ENCODE measurements at places on chromosomes 7 and 10.

DNA sequence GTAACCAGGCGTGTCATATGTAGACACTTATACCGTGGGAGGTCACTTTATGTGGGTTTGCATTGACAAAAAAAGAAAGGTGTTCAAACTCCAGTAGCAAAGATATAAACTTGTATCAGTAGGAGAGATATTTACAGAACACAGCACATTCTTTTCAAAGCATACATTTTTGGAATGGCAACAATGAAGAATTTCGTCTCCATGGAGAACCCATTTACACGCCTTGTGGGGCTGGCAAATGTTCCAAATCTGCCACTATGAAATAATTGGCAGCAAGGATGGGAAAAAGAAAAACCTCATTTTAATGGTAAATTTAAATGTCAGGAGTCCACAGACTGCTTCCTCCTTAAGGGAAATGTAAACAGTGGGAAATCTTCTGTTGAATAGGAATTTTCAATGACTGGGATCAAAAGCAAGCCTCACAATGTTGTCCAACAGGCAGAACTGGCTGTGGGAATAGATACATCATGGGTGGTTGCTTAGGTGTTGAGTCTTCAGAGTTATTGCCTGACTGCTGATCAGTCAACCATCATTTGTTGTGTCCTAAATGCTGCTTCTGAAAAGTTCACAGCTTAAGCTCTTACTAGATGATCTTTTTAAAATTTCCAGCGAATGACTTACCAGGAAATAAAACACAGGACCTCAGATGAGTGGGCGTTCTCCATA lies 256.6 kb upstream of the SEMA3C start:
- DNase-seq = no peak

- no peak for DNase-seq
Observed at GRCh38 chr7:138023618-138024342, 21.9 kb upstream of the CREB3L2 start.

- DNase-seq = no peak
Observed at GRCh38 chr10:130456616-130457015, 320.4 kb downstream of the GLRX3 start.

GRCh38 chr10:865924-866576 lies 65.5 kb downstream of the LARP4B start:
- DNase-seq = no peak

GRCh38 chr7:77393954-77394353 lies 22.2 kb downstream of the GSAP start:
- DNase-seq = no peak

DNA sequence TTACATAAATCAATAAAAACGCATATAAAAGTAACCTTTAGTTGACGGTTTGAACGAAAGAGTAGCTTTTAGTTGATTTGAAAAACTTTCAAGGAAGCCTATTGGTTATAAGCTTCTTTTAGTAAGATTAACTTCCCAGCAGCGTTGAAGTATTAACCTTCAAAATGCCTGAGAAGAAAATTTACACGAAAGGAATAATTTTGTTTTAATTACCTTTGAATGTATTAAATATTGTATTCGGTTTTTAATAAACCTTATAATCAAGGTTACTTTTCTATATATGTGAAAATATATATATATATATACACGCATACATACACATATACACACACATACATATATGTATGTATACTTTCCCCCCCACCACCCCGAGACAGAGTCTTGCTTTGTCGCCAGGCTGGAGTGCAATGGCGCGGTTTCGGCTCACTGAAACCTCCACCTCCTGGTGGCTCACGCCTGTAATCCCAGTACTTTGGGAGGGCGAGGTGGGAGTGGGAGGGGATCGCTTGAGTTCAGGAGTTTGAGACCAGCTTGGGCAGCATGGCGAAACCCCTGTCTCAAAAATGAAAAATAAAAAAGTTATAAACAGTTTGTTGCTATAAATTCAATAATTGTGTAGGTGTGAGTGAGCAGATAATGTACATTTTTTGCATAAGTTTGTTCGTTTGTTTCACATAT lies 57.6 kb upstream of the EZH2 start:
- peak; percentile 23 for DNase-seq

- no peak for DNase-seq
Observed at GRCh38 chr7:152568972-152569371, 107.0 kb downstream of the XRCC2 start.

- DNase-seq = no peak
Observed at GRCh38 chr10:5629303-5630111, 36.9 kb downstream of the ASB13 start.

DNA sequence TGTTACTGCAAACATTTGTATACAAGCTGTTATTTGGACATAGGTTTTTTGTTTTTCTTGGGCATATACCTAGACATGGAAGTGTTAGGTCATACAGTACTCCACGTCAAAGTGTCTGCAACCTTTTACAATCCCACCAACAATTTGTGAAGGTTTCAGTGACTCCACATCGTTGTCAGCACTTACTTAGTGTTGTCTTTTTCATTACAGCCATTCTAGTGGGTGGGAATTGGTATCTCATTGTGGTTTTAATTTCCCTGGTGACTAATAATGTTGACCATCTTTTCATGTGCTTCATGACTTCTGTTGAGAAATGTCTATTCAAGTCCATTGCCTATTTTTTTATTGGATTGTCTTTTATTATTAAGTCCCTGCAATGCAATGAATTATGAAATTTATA lies 95.0 kb downstream of the UBE3C start:
- no peak for DNase-seq

DNA sequence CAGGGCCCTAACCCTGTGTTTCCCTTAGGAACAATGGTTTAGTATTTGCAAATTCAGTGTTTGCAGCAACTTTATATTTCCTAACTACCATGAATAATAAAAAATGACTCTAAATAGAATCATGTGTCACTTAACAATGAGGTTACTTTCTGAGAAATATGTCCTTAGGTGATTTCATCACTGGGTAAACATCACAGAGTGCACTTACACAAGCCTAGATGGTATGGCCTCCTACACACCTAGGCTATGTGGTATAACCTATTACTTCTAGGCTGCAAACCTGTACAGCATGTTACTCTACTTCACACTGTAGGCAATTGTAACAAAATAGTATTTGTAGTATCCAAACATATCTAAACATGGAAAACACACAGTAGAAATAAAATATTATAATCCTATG lies 1174.6 kb upstream of the LRRTM3 start:
- no peak for DNase-seq

- DNase-seq = no peak
Observed at GRCh38 chr10:12243864-12244620, 48.1 kb downstream of the CDC123 start.

GRCh38 chr10:4121502-4122380 lies 336.7 kb upstream of the KLF6 start:
- DNase-seq = no peak

DNA sequence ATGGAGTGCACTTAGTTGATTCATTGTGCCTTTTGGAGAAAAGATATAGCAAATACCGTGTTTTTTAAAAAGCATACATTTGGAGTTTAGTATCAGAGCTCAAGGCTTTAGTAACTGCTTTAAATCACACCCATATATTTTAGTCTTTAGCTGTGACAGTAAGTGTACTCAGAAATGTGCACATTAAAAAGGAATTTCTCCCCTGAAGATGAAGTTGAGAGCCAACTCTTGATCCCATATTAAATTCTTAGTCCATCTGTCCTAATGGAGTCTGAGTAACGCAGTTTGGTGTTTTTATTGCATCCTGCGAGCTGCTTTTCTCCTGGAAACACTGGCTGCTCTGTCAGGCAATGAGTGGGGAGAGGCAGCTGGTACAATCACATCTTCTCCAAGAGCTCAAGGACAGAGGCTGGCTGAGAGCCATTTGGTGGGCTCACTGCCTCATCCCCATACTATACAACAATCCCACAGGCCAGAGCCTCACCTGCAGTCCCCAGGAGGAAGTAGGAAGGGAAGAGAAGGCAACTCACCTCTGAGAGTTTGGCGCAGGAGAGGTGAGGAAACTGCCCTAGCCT lies 473.6 kb upstream of the C7orf33 start:
- no peak for DNase-seq

All from SW 1271 (cell line).